Urinary bladder (tissue), 4 donors: ENCODE measurements at places on chromosomes 13 and 19. TPM values are rescaled to one million over a fixed set of nuclear protein-coding genes. Genes with fewer than 3 reads are reported as not detected.

NLRP11 gene
- not detected for total RNA-seq

ACP4 gene
- total RNA-seq = not detected

SKA3 gene
- 16.7 TPM for total RNA-seq

ZNF221 gene
- total RNA-seq = 14.6 TPM

DEDD2 gene
- total RNA-seq = 15.5 TPM

LGALS4 gene
- total RNA-seq = 1.7 TPM
